ENCODE measurements at places on chromosomes 6 and 20.

GRCh38 chr20:45946149-45946970, 11.9 kb downstream of the PCIF1 start:
- no peak for DNase-seq

DNA sequence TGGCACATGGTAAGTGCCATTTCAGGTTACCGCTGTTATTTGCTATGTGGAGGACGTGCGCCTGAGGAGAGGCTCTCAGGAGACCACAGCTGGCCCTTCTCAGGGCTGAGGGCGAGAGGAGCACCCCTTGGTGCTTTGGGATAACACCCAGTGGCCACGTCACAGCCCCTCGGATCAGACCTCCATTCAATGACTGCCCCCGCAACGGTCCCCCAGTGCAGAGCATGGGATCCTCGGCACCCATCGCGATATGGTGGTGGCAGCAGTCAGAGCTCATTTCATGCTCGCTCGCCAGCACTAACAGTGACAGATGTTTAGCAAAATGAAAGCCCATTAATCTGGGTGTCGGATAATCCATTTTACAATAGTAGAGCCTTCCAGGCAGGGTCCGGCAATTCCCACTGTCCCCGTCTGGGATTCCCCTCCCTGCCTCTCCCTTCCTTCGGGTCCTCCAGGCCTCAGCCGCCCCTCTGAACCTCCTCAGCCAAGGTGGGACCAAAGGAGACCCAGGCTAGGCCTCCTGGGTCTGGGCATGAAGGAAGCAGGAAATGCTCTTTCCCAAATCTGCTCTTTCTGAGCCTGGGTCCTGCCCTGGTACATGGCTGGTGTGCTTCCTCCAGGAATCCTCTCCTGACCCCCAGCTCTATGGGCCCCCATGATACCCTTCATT, 117.1 kb downstream of the GRM4 start:
- DNase-seq = no peak

- no peak for DNase-seq
These were observed 181.2 kb downstream of the DTNBP1 start for GRCh38 chr6:15481390-15482291.

DNA sequence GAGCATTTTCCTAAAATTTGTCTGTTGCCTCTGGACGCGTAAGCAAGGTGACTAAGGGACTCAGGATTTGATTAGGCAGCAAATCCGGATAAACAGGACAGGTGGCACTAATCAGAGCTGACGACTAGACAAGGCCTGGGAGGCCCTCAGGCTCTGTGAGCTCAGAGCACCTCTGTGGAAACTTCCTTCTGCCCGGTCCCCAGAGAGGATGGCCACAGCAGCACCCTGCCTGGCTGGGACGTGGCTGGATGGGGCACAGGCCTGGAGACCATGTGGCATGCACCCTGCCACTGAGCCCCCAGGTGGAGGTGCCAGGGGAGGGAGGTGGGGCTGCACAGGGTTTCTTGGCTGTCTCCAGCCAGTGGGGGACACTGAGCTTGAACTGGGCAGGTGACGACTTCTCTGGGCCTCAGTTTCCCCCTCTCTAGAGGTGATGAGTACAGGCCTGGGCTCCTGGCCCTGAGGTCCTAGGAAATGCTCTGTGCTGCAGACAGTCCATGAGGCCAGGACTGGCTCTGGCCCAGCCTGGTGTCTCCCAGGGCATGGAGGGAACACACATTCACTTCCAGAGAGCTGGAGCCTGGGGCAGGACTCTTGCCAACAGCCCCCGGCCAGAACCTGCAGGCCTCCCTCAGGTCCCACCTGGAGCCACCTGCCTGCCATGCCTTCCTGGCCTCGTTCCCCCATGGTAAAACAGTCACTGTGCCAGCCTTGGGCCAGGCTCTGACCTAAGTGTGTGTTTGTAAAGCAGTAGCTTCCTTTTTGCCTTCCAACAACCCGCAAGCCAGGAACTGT, 39.6 kb upstream of the STX16 start:
- DNase-seq = no peak

DNA sequence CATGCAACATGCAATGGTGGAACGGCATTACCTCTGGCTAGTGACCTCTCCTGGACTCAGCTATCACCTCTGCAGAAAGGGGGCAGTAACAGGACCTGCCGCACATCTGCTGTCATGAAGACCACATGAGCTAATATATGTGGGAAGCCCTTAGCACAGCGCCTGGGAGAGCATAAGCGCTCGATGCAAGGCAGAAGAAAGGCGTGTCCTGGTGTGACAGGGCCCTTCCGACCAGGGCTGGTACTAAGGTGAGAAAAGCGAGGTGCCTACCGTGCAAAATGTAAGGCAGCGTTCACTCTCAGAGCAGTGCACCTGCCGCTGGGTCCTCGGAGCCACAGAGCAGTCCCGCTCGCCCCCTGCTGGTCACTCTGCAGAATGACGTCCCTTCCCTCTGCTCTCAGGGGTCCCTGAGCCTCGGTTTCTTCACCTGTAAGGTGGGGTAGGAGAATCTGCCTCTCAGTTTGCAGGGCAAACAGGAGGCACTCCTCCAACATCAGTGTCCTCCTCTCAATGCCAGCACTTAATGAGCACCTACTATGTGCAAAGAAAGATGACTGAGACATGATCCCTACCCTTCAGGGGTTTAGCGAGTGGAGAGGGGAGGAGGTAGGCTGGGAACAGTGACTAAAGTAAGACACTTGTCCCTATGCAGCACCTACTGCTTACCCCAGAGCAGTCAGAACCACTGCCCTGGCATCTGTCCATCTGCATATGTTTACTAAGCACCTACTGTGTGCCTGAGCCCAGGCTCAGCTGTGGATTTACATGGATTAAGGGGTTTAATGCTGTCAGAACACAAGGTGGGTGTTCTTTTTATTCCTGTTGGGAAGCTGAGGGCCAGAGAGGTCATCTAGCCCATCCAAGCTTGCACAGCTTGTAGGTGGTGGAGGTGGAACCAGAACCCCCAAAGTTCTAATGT, 41.1 kb upstream of the PTGIS start:
- DNase-seq = peak; percentile 75

- no peak for DNase-seq
These were observed 65.2 kb downstream of the GCNT2 start for GRCh38 chr6:10586302-10586701.

GRCh38 chr20:24503352-24503931, 34.0 kb downstream of the SYNDIG1 start:
- no peak for DNase-seq

GRCh38 chr6:7163661-7164071, 55.9 kb downstream of the RREB1 start:
- DNase-seq = no peak

DNA sequence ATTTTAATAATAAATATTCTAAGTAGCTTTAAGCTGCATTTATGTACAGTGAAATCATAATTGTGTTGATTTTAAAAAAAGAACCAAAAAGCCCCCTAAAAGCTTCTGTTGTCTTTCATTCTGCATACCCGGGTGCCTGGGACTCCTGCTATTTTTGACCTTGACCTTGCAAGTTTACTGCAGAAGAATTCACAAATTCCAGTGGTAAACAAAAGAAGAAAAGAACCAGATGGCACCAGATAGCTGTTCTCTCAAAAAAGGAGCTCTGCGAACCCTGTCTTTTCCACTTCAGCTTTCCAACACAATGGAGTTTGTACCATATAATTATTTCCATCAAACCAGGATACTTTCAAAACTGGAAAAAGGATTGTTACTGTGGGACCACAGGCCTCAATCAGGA, 363.3 kb downstream of the SMOC2 start:
- DNase-seq = no peak

DNA sequence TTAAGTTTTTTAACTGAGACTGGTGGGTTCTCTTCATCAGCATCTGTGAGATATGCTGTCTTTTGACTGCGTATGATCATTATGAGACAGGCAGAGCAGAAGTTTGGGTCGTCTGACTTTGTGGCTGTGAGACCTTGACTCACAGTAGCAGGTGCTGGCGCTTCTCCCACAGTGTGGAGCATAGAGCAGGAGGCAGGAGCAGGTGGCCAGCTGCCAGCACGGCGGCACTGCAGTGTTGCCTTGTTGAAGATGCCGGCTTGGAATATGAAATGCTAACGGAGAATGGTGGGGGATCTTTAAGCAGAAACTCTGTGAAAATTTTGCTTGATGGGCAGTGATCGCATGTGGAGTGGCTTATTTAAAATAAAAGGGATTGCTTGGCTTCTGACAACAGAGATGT, 105.0 kb downstream of the TIAM2 start:
- DNase-seq = no peak

DNA sequence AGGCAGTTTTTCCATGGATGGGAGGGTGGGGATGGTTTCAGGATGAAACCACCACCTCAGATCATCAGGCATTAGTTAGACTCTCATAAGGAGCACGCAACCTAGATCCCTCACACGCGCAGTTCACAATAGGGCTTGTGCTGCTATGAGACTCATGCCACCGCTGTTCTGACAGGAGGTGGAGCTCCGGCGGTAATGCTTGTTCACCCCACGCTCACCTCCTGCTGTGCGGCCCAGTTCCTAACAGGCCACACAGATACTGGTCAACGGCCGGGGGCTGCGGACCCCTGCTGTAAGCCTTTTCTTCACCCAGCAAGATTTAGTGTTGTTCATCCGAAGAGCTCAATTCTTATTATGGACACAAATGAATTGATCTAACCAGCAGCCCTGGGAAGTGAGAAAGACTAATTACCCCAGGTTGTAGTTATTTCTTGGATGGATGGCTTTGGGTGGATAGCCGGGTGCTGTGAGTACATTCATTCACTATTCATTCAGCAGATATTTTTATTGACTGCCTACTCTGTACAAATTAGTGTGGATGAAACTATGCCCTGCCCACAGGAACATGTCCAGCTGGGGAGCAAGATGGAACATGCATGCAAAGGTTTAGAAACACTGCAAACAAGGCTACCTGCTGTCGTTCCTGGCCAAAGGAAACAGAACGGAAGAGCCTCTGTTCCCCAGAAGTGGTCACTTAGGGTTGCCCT, 57.2 kb downstream of the RIOK1 start:
- no peak for DNase-seq

Data from memory B cell (primary cell).